ENCODE measurements at places on chromosomes 13 and 19.

- no peak for DNase-seq
Measured at GRCh38 chr13:34207872-34208271, 389.9 kb downstream of the RFC3 start.

DNA sequence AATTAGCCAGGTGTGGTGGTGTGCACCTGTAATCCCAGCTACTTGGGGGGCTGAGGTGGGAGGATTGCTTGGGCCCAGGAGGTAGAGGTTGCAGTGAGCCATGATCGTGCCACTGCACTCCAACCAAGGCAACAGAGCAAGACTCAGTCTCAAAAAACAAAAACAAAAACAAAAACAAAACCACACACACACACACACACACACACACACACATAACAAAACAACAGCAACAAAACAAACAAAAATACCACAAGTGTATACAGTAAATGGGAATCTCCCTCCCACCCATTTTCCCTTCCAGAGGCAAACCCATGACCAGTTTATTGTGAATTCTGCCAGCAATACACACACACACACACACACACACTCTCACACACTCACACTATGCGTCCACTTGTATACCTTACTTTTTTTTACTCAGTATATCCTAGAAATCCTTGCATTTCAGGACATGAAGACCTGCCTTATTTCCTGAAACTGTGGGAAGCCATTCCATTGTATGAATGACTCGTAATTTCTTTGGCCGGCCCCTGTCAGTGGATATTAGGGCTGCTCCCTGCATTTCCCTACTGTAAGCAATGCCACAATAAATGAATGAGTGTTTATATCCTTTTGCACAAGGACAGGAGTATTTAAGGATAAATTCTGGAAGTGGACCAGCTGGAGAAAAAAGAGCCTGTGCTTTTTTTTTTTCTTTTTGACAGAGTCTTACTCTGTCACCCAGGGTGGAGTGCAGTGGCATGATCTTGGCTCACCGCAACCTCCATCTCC, 6.9 kb upstream of the PLEKHF1 start:
- no peak for DNase-seq

DNA sequence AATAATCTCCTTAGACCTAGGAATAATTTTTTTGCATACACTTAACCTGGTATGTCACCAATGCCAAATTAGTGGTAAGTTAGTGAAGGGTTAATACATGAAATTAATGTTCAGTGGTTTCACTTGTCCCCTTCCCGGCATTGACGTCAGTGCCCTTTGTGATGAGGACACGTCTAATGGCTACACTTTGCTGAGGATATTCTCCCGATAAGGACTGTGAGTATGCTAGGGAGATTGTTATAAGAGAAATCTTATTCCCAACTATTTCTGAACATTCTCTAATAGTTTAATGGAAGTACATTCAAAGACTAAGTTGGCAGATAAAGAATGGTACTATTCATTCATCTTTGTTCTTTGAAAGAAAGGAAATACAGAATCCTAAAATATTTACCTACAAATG, 102.4 kb downstream of the TNFRSF19 start:
- DNase-seq: no peak

DNA sequence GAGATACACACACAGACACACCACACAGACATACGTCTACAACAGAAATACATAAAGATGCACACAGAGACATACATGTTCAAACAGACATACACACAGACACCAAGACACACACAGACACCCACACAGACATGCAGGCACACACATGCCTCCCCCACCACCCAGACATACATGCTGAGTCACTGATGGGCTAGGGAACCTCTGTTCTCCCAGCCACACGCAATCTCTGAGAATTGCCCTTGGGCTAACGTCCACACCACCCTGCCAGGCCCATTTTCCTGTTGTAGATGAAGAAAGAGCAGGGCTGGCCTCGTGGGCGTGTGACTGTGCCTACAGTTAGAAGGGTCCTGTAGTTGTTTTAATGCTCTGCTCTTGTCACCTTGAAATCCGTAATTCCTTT, 261.9 kb downstream of the KCNRG start:
- no peak for DNase-seq

GRCh38 chr19:6161271-6161850, 25.9 kb downstream of the ACSBG2 start:
- no peak for DNase-seq

DNA sequence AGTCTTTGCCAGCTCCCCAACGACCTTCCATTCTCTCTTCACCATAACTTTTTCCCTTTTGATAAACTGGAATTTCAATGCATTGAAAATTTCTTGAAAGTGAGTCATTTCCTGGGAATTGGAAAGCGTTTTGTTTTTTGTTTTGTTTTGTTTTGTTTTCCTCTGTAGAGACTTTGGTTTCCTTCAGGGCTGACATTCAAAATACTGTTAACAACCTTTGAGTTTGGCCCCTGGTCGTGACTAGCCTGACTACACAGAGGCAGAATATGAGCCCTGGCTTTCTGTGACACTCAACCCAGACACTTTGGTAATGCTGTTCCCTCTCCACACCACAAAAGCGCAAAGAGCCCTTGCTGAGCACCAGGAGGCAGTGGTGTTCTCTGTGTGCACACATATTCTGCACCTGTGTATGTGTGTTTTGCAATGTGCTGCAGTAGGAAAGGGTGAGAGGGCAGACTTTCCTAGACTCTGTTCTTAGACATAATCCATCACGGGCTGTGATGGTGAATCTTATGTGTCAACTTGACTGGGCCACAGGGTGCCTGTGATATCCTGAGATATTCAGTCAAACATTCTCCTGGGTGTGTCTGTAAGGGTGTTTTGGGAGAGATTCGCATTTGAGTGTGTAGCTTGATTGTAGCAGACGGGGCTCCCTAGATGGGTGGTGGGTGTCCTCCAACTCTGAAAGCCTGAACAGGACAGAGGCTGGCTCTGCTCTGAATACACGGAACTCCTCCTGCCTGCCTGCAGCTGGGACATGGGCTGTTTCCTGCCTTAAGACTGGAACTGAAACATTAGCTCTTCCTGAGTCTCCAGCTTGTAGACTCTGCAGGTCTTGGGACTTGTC, 29.5 kb upstream of the ANKRD10 start:
- DNase-seq: no peak

GRCh38 chr13:51721496-51721895, 82.5 kb downstream of the DHRS12 start:
- DNase-seq: no peak

DNA sequence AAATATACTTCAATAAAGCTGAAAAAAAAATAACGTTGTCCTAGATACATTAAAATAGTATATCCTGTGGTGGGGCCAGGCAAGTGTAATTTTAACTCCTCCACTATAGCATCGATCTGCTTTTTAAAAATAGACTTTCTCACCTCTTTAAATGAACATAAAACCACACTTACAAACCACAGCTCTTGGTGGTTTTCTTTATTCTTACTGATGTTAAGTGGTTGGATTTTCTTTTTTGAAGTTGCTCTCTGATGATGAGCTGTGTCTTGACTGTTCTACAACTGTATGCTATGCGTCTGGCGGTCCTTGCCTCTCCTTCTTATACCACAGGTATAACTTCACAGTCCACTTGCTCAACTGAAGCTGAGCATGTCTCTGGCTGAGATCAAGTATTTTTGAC, 721.5 kb upstream of the KLHL1 start:
- peak; percentile 41 for DNase-seq

DNA sequence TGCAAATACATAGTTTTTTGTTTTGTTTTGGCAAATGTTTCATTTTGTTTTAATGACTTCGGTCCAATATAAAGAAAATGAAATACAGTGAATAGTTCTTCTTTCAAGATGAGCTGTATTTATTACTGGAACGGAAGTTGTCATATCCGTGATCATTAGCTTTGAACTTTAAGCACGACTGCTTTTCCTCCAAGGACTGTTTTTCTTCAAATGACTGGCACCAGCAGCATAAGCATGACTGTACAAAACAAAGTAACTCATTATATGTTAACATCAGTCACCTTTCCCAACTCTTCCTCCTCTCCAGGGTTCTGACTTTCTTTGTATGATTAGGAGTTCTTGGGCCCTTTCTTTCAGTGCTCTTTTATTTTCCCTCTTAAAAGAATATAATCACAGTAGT, 20.5 kb downstream of the EDNRB start:
- no peak for DNase-seq

DNA sequence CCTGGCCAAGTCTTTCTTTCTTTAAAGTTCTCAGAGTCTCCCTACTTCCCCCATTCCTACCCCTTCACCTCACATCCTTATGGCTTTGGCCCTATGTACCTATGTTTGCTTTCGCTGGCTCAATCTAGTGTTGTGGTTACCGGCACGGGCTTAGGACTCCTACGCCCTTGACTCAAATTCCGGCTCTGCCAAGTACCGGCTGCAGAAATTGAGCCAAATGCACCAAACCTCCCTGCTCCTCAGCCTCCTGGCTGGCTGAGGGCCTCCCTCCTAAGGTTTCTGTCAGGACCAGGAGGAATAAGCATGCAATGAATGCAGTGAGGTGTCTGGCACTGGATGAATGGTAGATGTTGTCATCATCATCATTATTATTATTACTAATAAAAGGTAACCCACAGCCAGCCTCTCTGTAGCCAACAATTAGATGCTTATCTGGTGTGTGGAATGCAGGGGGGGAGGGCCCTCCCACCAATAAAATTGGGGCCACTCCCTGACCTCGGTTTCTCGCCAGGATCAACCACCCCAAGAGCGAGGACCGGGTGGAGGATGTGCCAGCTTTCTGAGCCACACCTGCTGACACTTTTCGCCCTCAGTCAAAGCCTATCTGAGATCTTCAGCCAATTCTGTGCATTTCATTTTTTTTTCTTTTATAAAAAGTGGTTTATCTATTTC, 20.7 kb downstream of the KLK5 start:
- DNase-seq: no peak

DNA sequence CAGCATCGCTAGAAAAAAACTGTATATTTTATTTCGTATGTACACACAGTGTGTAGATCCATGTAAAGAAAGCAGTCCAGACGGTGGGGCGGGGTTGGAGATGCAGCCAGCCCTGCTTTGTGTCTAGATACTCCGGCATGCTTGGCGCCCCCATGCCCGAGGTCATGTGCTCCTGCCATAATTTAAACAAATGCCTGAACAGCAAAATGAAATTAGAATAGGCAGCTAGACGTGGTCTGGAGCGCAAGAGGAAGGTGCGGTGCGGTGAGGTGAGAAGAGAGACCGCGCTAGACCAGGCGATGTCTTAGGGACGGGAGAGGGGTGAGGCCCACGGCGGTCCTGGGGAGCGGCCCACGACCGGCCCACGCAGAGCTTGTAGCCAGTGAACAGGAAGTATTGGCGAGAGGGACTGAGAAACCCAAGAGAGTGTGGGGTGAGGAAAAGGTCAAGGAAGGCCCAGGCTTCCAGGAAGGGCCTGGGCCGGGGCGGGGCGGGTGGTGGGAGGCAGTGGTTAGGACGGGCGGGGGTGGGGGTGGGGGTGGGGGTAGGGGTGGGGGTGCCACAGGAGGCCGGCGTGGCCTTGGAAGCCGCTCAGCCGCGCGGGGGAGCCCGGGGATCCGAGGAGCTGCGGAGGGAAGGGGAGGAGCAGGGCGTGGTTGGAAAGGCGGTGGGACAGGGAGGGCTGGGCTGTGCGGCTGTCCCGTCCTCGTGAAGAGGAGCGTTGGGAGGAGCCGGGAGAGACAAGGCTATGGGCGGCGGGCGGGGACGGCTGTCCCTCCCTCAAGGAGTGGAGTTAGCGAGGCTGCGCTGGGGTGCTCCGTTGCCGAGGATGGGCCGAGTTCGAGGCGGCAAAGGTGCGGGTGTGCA, 254.7 kb upstream of the SGCG start:
- DNase-seq: no peak

GRCh38 chr19:11130824-11131455, 24.6 kb downstream of the SPC24 start:
- peak; percentile 48 for DNase-seq

DNA sequence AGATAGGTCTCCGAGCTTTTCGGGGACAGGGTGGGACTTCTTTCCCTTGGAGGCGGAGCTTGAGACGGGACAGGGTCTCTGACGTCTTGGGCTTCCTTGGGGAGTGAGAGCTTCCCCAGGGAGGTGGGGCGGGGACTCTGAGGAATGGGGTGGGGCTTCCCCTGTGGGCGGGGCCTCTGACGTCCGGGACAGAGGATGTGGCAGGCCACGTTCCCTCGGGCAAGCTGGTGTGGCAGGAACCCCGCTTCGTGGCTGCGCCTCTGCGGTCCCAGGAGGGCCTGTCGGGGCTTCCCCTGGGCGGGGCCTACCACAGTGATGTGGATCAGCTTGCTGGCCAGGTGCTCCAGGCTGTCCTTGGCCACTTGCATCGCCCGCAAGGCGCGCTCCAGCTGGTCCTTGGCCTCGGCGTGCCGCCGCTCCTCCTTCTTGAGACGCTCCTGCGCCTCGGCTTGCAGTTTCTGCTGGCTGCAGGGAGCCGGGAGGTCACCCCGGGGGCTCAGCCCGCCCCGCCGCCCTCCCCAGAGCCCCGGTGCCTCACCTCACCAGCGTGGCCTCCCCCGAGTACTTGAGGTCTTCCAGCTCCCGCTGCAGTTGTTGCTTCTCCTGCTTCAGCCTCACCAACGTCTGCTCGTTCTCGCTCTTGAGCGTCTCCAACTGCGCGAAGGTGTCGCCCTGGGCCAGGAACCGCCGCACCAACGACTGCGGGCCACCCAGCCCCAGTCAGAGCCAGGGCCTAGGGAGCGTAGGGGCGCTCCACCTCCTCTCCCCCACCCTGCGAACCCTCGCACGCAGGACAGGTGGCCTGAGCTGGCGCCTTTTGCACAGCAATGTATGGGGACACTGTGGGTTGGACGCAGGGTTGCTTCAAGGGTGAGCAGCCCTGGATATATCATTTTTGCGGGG, 3.3 kb upstream of the RGL3 start:
- DNase-seq: peak; percentile 37

GRCh38 chr13:33927315-33927714, 109.4 kb downstream of the RFC3 start:
- DNase-seq: no peak

Measured in thymus (tissue), 14 donors.